ENCODE measurements at places on chromosomes 2 and 18.

- DNase-seq = no peak
These were observed 190.7 kb upstream of the CCDC68 start for GRCh38 chr18:55149994-55150393.

- DNase-seq = peak; percentile 59
These were observed 120.3 kb downstream of the ACOXL start for GRCh38 chr2:110852541-110853263.

GRCh38 chr2:72340665-72341064 lies 193.0 kb upstream of the CYP26B1 start:
- no peak for DNase-seq

- DNase-seq = no peak
These were observed 63.3 kb upstream of the UGP2 start for GRCh38 chr2:63778391-63778790.

DNA sequence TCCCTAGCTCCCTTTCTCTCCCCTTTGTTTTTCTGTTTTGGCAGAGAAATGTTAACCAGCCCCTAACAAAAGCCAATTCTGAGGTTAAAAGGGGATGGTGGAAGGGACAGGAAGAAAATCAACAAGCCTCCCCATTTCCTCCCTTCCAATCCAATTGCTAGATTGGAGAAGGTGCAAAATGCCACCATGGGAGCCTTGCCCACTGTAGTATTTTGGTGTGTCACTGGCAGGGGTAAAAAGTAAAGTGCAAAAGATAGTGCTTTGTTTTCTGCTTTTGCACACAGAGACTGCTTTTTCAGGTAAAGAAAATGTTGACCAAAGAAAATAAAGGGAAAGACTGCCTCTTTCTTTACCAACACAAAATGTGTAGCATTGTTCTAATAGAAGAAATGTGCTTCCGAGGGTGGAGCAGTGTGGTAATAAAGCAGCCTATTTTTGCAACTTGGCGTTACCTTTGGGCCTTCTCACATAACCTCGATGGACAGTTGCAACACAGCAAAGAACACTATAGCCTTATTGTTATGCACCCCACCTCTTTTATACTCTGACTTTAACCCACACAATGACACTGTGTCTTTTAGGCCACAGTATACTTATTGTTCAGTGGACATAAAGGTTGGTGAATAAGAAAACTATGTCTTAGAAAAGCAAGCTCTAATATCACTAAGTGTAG lies 861.8 kb downstream of the BCL11A start:
- no peak for DNase-seq

DNA sequence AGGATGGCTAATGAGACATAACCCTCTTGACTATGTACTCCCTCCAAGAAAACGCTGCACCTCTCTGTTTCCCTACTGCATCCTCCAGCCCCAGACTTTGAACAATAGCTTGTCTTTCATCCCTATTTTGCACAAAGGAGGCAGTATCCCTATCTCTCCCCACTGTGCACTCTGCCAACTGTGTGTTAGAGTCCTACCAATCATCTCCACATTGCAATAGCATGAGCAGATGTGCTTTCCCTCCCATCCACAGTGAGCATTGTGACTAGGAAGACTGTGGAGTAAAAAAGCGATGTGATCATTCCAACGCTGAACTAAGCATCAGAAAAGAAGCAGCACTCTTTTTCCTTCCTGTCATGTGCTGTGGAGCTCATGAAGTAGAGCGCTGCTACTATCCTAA lies 206.3 kb upstream of the GULP1 start:
- DNase-seq = no peak

- DNase-seq = no peak
These were observed 88.1 kb downstream of the TTC27 start for GRCh38 chr2:32715981-32716380.

GRCh38 chr18:59546188-59546587 lies 151.0 kb downstream of the CCBE1 start:
- DNase-seq = no peak

DNA sequence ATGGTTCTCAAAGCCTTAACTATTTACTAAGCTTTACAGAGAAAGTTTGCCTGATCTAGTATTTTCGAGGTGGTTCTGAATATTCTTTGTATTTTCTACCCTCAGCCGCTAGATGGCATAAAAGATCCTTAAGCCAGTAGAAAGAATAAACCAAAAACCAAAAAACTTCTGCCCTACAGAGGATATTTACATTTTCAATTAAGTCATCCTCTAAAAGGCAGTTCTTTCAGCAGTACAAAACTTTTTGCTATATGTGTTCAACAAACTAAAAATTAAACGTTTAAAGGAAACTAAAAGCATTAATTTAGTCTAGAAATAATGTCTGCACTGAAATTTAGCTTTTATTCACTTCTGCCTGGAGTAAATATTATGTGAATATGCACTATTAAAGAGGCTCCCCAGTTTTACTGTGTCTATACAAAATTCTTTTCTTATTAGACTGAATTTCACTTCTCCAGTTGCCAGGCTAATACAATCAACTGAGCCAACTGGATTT lies 297.5 kb downstream of the PIEZO2 start:
- peak; percentile 53 for DNase-seq

DNA sequence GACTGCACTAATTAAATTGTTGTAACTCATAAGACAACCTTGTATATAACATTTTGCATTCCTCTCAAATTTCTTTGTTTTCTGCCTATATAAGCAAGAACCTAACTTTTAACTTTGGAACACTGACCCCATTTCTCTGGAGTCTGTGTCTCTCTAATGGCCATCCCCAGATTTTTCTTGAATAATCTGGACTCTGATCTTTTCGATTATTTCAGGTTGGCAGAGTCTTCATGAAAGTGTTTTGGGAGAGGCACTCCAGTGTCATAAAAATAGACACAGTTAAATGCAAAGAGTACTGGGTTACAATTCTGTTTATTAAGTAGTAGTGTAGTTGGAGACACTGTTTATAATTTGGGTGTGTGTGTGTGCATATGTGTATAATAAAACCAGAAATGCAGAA lies 1467.7 kb upstream of the CELF4 start:
- DNase-seq = no peak

GRCh38 chr18:9215221-9215933 lies 78.8 kb downstream of the ANKRD12 start:
- no peak for DNase-seq

DNA sequence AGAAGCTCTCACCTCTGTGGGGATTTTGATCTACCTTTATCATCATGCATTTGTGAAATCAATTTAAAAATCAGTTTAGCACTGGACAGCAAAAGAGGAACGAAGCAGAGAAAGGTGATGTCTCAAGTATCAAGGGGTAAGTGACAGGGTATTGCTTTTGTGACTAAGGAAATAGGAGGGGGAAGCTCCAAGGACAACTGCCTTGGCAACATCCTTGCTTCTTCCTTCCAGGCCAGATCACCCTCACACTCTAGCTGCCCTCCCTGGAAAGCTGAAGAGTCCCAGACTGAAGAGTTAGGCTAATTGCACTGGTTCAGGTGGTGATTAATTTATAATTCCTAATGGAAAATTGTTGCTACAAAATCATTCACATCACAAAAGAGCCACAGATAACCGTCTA lies 859.1 kb upstream of the ACVR2A start:
- no peak for DNase-seq

GRCh38 chr2:18399601-18400000 lies 160.9 kb downstream of the RDH14 start:
- no peak for DNase-seq

- no peak for DNase-seq
These were observed 62.9 kb upstream of the BZW1 start for GRCh38 chr2:200748779-200749178.

DNA sequence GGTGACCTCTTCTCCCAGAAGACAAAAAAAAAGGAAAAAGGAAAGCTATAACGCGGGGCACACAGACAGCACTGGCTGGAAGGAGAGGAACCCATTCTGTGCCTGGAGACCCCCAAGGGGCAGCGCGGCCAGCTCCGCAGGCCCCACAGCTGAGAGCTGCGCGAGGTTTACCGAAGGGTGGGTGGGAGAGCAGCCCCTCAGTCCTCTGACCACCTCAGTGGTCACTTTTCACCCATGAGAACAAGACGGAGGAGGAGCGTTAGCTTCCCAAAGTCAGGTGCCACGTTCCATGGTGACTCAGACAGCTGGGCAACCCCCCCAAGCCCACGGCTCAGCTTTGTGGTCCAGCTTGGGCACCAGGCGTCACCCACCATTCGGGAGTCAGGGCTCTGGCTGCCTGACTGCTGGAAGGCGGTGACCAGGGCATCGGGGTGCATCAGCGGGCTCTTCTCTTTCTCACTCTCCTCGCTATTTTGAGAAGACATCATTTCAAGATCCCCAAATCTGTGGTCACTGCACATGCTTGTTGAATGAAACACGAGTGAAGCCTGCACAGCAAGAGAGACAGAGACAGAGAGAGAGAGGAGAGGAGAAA lies 35.2 kb downstream of the RPL31 start:
- DNase-seq = no peak
